ENCODE measurements at places on chromosomes 1 and 21. TPM values are rescaled to one million over a fixed set of nuclear protein-coding genes. Genes with fewer than 3 reads are reported as not detected.

- no peak for DNase-seq
Measured at GRCh38 chr1:224235813-224236493, 52.9 kb downstream of the DEGS1 start.

- no peak for DNase-seq
Measured at GRCh38 chr1:180945551-180945950, 32.9 kb downstream of the KIAA1614 start.

- no peak for DNase-seq
Measured at GRCh38 chr1:31029026-31029425, 36.5 kb downstream of the PUM1 start.

Gene GUCA2A
- total RNA-seq, result not detected

Gene ZNF593OS
- total RNA-seq, result not detected

Gene CFHR1
- not detected for total RNA-seq

All from omental fat pad (tissue), 4 donors.